ENCODE measurements at places on chromosomes 3 and 15.

- no peak for DNase-seq
Observed at GRCh38 chr15:42349186-42349585, 10.1 kb upstream of the CAPN3 start.

DNA sequence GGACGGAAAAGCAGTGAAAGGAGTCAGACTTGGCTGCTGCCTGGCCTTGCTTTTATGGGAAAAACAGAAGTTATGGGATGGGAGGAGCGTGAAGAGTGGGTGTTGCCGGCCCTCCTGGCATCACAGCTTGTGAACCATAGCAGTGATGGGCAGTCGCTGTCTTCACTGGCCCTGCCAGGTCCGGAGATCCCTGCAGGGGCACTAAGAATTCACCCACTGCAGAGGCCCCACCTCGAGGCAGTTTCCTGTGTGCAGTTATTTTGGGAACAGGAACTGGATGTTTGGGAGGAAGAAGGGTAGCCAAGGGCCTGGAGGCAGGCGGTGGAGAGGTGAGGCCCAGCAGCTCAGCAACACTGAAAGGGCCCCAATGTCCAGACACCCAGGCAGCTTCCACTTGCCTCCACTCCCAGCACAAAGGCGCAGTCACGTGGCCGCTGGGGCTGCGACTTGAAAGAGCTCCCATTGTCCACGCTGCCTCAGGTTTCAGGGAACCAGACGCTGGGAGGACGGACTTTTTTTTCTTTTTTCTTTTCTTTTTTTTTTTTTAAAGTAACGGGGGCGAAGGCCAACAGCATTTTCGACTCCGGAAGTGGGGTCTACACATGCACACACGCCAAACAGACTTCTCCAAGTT lies 255.6 kb downstream of the ZNF621 start:
- DNase-seq = no peak

GRCh38 chr3:156300371-156300770 lies 180.0 kb downstream of the KCNAB1 start:
- DNase-seq = no peak

DNA sequence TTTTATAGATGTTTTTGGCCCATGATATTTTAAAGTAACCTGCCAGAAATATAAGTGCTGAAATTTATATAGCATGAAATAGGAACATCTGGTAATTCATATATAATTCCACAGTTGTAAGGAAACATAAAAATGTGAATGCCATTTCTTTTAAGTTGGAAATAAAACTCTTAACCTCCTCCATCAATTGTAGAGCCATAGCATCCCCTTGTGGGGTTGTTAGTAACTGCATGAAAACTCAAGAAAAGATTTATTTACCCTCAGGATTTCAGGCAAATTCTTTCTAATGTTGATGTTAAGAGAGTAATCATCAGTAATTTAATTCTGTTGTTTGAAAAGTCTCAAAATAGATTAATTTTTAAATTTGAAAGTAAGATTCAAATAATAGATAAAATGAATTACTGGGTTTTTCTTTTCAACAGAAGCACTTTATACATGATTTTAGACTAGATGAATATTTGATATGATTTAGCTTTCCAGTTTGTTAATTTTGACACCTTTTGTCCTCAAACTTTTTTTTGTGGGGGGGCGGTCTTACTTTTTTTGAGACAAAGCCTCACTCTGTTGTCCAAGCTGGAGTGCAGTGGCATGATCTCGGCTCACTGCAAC lies 74.7 kb downstream of the RASA2 start:
- peak; percentile 29 for DNase-seq

DNA sequence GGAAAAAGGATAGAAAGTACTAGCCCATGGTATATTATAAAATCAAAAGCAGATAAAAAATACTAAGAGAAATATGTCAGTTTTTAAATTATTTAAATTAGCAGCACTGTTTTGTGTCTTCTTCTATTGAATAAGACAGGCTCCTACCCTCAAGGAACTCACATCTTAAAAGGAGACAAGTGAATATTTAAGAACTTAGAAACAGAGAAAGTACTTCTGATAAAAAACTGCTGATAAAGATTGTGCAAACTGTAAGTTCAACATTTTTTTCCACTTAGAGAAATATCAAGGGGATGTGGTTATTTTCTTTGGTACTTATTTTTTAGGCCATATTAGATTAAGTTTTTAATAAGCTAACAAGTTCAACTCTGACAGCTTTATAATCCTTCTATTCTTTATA lies 3.0 kb upstream of the ANKRD28 start:
- DNase-seq = no peak

DNA sequence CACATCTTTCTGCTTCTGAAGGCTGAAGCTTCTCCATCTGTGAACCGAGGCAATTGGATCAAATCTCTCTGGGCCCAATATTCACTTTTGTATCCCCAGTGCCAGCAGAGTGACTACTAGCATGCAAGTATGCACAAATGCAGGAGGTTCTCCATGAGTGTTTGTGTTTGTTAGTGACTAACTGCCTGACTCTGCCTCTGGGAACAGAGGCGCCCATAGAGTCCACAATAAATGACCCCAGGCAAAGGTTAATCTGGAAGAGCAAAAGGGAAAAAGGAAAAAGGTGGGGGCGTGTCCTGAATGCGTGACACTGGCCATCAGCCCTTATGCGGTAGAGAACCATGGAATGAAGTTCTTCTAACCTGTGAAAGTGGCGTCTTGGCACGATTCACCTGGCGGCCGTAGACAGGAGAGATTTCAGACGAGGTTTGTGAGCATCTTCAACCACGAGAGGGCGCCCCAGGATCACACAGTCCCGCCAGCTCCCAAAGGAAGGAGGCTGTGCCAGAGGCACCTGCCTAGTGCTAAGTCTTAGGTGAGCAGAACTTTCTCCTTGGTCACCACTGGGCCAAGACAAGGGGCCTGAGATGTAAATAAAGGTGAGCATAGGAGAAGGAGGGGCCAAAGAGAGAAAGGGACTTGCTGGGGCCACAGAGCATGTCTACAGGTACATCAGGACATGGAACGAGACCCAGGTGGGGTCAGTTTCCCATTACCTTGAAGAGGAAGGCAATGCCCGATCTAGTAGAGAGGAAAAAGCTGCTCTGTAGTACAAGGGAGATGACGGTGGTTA lies 44.2 kb downstream of the RBPMS2 start:
- peak; percentile 56 for DNase-seq

DNA sequence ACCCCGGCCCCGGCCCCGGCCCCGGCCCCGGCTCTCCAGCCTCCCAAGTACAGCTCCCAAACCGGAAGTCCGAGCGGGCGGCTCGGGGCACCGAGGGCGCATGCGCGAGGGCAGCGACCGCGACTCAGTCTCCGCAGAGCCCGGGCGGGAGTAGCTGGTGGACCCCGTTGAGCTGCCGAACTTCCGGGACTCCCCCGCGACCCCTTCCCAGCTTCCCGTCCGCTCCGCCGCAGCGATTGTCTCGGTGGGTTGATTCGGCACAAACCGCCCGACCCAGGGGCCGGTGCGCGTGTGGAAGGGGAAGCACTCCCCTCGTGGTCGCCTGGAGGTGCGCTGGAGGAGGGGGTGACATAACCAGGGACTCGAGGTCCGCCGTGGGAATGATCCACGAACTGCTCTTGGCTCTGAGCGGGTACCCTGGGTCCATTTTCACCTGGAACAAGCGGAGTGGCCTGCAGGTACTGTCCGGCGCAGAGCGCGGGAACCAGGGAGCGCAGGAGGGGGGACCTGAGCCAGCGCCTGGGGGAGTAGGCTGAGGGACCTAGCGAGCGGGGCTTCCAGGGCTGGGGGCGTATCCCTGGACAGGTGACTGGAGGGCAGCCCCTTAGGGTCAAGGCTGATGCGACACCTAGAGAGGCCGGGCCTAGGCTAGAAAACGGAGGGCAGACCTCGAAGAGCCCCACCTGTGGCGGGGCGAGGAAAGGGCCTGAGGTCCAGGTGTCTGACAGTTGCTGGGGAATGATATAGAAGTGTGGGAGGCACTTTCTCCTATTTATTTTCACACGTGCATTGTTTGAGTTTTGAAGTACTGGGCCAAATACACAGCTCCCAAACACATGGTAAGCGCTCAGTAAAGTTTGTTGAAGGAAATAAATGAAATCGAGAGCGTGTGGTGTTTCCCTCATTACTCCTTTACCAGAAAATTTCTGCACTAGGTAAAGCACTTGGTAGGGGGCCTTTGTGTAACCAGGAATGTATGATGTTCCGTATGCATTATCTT lies at the start of the genes TUBGCP4 and ZSCAN29:
TUBGCP4 (plus strand) TSS at position 127 of the 1,000 bp plus-strand sequence; CDS start at position 381, 254 bp downstream.
ZSCAN29 (minus strand) TSS at position 69 of the 1,000 bp plus-strand sequence. CDS start 1,130 bp downstream, outside the sequence.
- peak; percentile 48 for DNase-seq

GRCh38 chr3:123419181-123419849 lies 29.6 kb downstream of the ADCY5 start:
- no peak for DNase-seq

GRCh38 chr15:90637693-90638092 lies 79.5 kb upstream of the BLM start:
- DNase-seq = no peak

- no peak for DNase-seq
Observed at GRCh38 chr15:83581381-83581780, 72.5 kb upstream of the ADAMTSL3 start.

- DNase-seq = no peak
Observed at GRCh38 chr3:15649858-15650257, 48.3 kb downstream of the BTD start.

- no peak for DNase-seq
Observed at GRCh38 chr3:123281929-123282328, 80.2 kb downstream of the SEC22A start.

GRCh38 chr3:184377374-184377773 lies 633 bp downstream of the THPO start:
- DNase-seq = no peak

- DNase-seq = peak; percentile 64
Observed at GRCh38 chr3:10224794-10225665, 23.2 kb upstream of the TATDN2 start.

DNA sequence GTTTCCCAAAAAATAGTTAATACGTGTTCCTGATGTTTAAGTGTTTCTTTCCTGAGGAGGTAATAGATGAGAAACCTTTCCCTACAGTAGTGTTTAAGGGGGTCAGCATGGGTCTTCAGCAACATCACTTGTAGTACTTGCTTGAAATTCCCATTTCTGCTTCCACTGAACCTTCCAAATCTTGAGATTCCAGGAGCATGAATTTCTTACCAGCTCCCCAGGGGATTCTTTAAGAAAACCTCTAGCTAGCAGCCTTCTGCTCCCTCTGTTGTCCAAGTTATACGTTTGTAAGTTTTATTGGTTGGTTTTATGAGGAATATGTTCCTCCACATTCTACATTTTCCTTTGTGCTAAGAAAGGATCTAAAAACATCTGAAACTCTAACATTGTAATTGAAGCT lies 38.2 kb upstream of the ACP3 start:
- DNase-seq = no peak
